ENCODE measurements at places on chromosomes 5 and 9. TPM values are rescaled to one million over a fixed set of nuclear protein-coding genes. Genes with fewer than 3 reads are reported as not detected.

The SLC22A4 gene
- total RNA-seq, result 2.0 TPM

The JAK2 gene
- 28.7 TPM for total RNA-seq

DNA sequence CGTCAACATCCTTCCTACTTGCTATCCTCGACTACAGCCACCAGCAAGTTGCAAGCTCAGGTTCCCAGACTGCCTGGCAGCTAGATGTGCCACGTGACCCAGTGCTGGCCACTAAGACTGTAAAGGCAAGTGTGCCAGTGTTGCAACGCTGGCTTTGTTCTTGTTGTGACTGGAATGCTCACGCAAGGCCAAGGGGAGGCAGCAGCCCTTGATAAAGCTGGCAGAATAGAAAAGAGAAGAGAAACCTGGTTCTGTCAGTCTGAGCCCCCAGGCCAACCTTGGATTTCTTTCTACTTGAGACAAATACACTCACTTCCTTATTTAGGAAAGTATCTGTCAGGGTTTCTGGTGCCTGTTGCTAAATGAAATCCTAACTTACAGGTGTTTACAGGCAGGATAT is 113.0 kb downstream of the KLHL3 start:
- peak; percentile 80 for DNase-seq

The ENTREP1 gene
- total RNA-seq, result 22.1 TPM

The SH2D3C gene
- total RNA-seq, result 18.2 TPM

The C5orf24 gene
- total RNA-seq, result 24.9 TPM

GRCh38 chr5:64190562-64191306 is 25.1 kb downstream of the RNF180 start:
- DNase-seq, result no peak

The OCLN gene
- 2.0 TPM for total RNA-seq

The HACD4 gene
- total RNA-seq, result 0.71 TPM

The NR2F1 gene
- 0.47 TPM for total RNA-seq

The PNPLA7 gene
- 9.0 TPM for total RNA-seq

DNA sequence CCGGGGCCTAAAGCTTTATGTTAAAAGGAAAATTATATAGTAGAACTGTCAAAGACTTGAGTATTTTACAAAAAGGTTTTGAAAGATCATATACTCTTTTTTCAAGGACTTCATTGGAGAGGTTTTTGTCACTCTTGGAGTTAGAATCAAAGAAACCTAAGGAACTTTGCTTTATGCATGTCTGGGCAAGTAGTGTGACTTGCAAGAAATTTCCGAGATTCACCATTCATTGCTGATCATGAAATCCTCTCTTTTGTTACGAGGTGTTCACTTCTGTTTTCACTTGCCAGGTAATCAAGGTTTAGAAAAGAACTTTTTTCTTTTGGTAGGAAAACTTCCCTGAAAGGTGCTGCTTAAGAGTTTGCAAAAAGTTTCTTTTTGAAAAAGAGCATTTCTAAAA is 64.8 kb downstream of the NUP214 start:
- no peak for DNase-seq

The GGTA1 gene
- 34.1 TPM for total RNA-seq

GRCh38 chr5:93302711-93303110 is 278.3 kb downstream of the NR2F1-AS1 start:
- DNase-seq, result no peak

DNA sequence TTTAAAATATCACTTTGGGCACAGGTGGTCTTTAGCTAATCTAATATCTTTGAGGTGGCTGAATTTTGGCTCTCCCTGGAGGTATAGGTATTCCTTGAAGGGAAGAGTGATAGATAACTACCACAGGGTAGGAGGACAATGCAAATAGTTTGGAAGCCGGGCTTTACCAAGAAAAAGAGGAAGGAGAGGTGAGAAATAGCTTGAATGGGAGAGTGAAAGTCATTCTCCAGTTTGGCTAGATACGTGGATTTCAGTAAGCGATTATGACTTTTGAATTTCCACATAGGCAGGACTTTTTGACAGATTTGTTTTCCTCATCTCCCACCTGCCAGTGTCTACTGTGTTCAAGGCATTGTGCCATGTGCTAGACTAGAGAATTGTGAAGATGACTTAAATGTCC is 45.5 kb downstream of the RASA1 start:
- DNase-seq, result no peak

The CNTFR gene
- total RNA-seq, result 4.6 TPM

The TPRN gene
- 18.0 TPM for total RNA-seq

The MZB1 gene
- 0.58 TPM for total RNA-seq

DNA sequence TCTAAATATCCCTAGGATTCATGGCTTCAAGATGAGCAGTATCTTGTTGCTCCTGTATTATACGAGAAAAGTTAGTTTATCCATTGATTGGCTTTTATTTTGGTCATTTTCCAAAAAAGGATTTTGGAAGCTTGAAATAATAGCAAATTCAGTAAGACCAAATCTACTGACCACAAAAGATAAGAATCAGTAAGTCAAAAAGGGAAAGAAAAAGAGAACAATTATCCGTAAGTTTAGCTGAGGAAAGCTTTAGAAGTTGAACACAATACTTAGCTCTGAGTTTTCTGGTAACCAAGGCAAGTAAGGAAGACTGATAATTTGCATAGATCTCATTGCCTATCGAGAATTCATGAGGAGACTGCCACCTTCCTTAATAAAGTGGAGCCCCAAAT is 9.1 kb downstream of the TGFBR1 start:
- DNase-seq, result no peak

- no peak for DNase-seq
Observed at GRCh38 chr5:117143406-117143805, 568.8 kb upstream of the SEMA6A start.

GRCh38 chr5:91910247-91910646 is 527.1 kb upstream of the ARRDC3 start:
- no peak for DNase-seq

GRCh38 chr9:38334234-38334633 is 58.3 kb upstream of the ALDH1B1 start:
- no peak for DNase-seq

DNA sequence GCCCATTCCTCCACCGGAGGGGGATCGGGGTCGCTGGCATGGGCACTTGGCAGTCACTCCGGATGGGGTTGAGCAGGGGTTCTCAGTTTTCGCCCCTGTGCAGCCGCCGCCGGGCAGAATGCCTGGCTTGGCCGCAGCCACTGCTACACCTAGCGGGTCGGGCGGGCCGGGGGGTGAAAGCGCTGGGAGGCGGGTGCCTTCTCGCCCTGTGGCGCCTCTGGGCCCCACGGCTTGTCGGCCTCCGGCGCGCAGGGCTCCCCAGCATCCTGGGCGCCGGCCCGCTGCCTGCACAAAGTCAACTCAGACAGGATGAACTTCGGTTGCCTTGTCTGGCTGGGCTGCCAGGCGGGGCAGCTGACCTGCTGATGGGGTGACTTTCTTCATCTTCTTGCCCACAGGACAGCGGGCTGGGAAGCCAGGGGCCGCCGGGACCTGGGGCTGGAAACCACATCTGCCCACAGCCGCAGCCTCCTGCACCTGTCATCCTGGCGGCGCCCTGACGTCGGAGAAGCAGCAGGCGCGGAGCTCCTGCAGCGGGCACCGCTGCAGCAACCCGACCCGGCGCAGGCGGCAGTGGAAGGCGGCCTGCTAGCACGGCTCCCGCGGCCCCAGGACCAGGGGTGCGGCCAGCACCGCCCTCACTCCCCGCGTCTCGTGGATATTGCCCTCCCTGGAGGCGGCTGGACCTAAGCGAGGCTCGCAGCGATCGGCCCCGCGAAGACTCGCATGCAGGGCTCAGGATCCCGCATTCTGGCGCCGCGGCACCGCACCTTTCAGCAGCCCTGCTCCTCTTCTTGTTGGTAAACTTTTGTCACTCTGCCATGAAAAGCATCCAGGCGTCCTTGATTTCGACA is 1.3 kb upstream of the ANKRD18A start:
- no peak for DNase-seq

DNA sequence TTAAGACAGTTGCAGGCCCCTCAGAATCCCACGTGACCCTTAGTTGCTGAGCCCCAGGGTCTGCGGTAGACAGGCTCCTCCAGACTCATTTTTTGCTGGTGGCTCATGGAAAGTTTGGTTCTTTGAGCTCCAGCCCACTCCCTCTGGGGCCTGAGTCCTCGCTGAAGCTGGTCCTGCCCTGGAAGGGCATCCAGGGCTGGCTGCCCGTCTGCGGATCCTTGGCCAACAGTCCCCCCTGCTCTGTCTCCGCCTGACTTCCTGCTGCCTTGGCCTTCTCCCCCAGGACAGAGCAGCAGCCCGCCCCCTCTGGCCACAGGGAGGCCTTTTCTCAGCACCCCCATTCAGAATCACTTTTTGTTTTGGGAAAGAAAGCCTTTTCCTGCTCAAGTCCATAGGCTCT is 24.4 kb downstream of the SLC6A7 start:
- peak; percentile 29 for DNase-seq

- DNase-seq, result no peak
Observed at GRCh38 chr9:98064623-98065392, 8.3 kb downstream of the NANS start.

- DNase-seq, result no peak
Observed at GRCh38 chr9:98500337-98500919, 208.3 kb downstream of the GABBR2 start.

DNA sequence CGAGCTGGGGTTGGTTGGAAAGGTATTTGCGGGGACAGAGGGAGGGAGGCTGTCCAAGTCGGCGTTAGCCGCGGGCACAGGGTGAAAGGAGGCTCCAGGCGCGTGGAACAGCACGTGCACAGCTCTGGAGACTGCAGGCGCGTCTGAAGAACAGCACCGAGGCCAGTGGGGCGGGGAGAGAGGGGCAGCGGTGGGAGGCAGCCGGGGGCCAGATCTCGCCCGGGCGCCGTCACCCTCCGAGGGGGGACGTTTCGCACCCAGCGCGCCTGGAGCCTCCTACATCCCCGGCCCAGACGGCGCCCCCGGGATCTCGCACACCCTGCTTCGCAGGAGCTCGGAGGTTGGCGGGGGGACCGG is 79.6 kb downstream of the NTNG2 start:
- no peak for DNase-seq

- DNase-seq, result no peak
Observed at GRCh38 chr5:176724472-176724871, 77.2 kb downstream of the TSPAN17 start.

- peak; percentile 77 for DNase-seq
Observed at GRCh38 chr9:136345281-136346156, 18.0 kb downstream of the DNLZ start.

The PCDHA8 gene
- total RNA-seq, result not detected

DNA sequence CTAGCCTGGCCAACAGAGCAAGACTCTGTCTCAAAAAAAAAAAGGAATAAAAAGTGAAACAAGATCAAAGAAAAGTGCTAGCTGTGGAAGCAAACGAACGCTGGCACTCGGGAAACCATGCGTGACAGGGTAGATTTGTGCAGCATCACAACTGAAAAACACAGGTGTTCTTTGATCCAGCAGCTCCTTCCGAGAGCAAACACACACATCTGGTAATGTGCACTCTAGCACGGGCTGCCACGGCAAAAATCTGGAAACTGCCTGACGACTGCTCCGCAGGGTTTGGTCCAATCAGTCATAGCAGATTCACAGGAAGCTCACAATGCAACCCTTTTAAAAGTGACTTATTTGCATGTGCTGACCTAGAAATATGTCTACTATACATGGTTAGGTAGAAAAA is 80.0 kb downstream of the SYK start:
- no peak for DNase-seq

The SLCO4C1 gene
- 0.22 TPM for total RNA-seq

DNA sequence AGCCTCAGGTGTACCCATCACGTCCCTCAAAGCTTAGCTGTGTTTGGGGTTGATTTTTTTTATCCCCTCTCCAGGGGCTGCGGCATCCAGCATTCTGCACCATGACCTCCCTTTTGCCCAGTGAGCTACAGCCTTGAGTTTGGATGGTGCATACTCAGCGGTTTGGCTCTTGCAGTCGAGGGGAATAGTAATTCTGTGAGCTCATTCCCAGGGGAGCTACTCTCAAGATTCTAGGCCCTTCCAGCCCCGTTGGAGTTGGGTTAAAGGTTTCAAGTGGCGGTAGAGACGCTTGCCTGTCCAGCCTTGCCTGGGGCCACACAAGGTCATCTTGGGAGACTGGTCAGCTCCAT is 102.2 kb upstream of the SPRY4 start:
- DNase-seq, result no peak

DNA sequence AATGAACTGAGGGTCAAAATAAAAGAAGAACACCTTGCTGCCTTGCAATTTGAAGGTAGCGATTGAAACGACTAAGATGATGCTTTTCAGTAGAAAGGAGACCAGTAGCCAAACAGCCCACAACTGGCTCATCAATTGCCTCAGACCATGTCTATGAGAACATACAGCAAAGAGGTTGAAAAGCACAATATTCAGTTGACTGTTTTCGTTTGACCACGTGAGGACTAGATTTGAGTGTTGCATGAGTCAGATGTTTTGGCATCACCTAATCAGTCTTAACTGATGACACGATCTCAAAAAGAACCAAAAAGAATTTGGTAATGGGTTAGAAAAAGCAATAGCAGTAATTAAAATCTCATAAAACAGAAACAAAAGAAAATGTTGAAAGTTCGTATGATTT is 82.7 kb upstream of the IL7R start:
- no peak for DNase-seq

DNA sequence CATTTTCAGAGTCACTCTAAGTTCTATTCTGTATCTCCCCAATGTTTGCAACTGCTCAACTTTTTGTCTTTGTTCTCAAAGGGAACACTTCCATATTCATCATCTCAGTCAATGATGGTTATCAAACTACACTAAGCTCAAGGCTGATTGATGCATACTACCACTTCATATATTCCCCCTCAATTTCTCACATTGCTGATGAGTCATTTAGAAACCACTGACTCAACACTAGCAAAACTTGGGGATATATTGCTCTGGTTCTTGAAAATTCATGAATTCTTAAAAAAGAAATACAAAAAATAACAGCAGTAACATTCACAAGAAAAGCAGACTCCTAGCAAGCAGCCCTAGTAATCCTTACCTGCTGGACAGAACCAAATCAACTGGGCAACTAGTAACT is 52.2 kb downstream of the ABHD17B start:
- DNase-seq, result no peak

DNA sequence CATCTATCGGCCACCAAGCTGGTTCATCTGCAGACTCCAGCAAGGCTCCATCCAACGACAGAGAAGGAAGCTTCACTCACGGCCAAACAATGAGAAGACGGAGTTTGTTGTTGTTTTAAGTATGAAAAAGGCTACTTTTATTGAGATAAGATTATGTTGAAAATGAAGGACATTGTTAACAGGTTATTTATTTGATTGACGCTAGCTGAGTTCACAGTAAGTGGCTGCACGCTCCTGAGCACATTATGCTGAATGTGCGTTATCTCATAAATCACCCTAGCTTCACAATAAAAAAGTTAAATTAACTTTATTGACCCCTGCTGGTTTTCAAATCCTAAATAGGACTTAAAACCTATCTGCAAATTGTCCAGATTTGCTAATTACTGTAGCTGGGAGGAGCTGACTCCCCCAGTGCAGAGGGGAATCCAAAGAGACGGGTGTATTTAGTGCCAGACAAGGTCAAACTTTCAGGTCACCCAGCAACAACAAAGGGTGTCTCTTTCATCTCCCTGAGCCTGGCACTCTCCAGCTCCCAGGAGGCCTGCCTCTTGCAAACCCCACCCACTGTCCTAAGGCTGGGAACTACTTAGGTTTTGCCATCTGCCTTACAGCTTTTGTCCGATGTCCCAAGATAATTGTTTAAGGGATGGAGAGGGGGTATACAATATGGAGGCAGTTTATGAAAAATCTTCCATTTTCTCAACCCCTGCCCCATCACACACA is 129.2 kb downstream of the ZDHHC21 start:
- no peak for DNase-seq

- DNase-seq, result no peak
Observed at GRCh38 chr5:135051872-135052271, 17.8 kb upstream of the PITX1 start.

Measured in left ventricle myocardium inferior (tissue), 1 donor.